ENCODE measurements at places on chromosomes 1 and 21.

DNA sequence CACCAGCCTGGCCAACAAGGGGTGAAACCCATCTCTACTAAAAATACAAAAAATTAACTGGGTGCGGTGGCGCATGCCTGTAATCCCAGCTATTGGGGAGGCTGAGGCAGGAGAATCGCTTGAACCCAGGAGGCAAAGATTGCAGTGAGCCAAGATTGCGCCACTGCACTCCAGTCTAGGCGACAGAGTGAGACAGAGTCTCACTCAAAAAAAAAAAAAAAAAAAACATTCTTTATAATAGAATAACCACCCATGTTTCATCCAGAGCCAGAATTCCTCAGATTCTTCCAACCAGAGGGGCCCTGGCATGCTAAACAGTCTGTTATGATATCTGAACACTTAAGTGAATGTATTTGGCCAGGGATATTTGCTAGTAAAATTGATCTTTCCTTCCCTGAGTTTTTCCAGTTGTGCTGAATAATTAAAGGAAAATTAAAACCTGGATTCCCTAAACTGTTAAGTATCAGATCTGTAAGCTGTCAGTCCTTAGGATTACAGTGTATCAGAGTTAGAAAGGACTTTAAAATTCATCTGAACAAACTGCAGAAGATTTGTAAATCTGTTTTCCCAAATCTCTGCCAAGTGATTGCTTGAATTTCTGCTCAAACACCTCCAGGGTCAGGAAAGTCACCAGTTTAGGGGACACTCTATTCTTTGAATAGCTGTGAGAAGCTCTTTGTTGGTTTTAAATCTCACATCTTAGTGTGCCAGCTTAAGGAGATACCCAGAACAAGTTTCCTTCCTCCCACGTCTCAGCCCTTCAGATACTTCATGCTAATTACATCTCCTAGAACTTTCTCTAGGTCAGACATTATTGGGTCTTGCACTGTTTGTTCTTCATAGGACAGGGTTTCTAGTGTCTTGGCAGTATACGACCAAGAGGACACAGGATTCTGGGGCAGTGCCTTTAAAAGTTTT is 84.6 kb upstream of the BMP8A start:
- no peak for DNase-seq

DNA sequence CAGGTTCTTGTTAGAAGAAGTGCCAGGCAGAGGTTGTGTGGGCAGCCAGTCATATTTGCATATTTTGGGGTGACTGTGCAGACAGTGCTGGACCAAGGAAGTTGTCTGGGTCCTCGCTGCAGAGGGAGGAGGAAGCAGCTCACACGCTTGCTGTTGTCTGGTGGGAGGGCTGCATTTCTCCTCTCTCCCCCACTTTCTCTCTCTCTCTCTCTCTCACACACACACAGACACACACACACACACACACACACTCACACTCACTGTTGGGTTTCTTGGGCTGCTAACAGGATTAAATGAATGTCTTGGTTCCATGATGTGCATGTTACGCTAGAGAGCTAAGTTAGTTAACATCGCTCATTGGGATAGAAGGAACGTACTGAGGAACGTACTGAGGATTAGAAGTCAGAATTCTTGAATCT is 72.9 kb downstream of the AGPAT3 start:
- DNase-seq, result no peak

GRCh38 chr1:232441036-232441411 is 188.9 kb downstream of the SIPA1L2 start:
- no peak for DNase-seq

GRCh38 chr1:101101360-101101759 is 75.8 kb upstream of the DPH5 start:
- DNase-seq, result no peak

- DNase-seq, result no peak
Measured at GRCh38 chr1:44740179-44740617, 561 bp downstream of the KIF2C start.

DNA sequence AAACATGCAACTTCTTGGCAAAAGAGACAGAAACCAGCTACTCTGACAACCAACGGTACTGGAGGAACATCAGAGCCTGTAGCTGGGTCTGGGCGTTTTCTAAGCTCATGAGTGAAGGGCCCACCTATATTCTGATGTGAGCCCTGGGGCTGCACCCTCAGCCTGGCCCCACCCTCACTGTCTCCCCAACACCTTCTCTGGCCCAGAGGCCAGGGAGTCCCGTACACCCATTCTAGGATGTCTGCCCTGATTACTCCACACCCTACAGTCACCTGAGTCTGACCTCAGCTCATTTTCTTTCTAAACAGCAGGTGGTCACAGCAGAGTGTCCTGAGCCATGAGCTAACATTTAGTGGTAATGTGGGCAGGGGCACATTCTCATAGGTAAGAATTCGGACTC is 439.2 kb downstream of the MATN1 start:
- DNase-seq, result no peak

DNA sequence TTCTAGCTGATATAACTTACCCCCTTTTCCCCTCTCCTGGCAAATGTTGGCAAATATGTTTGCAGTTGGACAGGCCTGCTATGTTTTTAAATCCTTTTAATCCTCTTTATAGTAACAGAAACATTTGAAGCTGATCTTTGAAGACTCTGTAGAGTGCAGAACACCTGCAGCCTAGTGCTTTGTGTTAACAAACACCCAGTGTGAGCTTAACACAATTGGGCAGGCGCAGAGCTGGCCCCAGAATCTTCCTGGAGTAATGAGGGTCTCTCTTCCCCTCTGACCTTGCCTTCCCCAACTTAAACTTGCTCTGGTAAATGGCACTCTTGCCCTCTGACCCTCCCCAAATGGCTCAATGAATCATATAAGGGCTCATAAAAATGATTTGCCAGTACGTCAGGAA is 247.9 kb upstream of the LYPLAL1 start:
- DNase-seq, result no peak

- no peak for DNase-seq
Measured at GRCh38 chr21:16797966-16798365, 714.9 kb upstream of the CXADR start.

- DNase-seq, result no peak
Measured at GRCh38 chr1:160746836-160747500, 7.9 kb downstream of the SLAMF7 start.

- DNase-seq, result no peak
Measured at GRCh38 chr21:32463367-32463766, 50.9 kb downstream of the EVA1C start.

DNA sequence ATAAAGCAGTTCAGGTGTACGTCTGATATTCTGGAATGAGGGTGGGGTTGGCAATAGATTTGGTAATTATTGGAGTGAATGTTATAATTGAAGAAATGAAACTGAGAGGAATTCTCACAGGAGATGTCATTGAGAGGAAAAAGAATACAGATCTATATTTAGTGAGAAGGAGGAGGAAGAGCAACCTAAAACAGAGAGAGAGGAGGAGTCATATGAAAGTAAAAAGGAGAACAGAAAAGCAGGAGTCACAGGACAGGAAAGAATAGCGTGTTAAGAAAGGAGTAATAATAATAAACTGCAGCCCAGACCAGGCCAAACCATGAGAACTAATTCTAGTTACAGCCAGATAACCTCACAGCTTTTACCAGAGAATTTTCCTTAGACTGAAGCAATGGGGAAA is 62.7 kb upstream of the MROH9 start:
- DNase-seq, result no peak

DNA sequence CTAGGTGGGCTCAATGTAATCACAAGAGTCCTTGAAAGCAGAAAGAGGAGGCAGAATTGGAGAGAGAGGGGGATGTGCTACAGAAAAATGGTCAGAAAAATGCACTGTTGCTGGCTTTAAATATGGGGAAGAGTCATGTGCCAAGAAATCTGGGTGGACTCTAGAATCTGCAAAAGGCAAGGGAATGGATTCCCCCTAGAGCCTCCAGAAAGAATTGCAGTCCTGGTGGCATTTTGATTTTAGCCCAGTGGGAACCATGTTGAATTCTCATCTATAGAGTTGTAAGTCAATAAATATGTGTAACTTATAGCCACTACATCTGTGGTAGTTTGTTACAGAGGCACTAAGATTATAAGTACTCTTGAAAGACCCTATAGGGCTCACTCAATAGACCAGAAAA is 210.3 kb downstream of the ASTN1 start:
- no peak for DNase-seq

DNA sequence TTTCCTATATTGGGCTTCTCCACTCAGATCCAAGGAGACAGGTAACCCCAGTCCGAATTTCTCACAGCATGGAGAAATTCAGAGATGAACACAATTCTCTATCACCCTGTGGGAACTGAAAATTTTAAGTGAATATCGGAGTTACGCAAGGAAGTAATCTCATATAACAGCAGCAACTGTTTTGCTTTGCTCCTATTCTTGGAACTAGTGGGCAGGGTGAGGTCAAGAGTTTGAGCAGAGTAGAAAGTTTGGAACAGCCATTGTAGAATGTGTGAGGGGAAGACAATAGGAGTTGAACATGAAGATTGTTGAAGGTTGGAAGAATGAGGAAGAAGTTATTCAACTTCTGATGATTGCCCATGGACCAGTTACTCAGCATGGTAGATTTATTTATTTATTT is 24.3 kb upstream of the SLC35D1 start:
- DNase-seq, result no peak

GRCh38 chr1:64073705-64074104 is 129.7 kb upstream of the UBE2U start:
- DNase-seq, result no peak

DNA sequence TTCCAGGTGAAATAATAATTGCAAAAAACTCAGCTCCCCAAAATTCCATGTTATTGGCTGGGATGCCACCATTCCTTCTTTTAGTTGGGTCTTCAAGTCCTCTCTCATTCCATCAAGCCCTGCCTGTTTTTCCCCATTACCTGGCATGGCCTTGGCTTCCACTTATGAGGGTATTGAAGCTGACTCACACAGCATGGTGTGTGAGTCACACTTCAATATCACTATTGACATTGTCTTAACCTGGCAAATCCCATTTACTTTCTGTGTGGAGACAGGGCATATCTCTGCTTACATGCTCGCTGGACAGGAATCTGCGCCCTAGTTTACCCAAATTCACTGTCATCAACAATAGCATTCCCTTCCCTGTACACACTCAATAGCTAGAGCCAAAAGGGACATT is 1806.8 kb downstream of the BRINP3 start:
- DNase-seq, result no peak

GRCh38 chr1:38892976-38893375 is 11.6 kb upstream of the GJA9 start:
- no peak for DNase-seq

DNA sequence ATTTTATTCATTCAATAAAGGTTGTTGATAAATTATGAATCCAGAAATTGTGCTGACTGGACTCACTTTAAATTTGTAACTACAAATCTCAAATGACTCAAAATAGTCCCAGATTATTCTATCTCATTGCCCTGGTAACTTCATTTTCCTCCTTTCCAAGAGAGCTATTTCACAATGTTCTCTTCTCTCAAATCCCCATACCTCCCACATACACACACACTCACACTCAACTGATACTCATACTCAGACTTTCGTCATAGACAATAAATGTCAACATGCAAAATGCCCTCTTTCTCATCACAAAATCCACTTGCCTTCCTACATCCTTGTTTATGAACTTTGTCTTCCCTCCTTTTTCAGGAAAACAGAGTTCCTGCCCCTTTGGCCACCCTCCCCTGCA is 33.3 kb downstream of the EXTL2 start:
- no peak for DNase-seq

GRCh38 chr1:106944721-106945120 is 111.8 kb upstream of the PRMT6 start:
- DNase-seq, result no peak

DNA sequence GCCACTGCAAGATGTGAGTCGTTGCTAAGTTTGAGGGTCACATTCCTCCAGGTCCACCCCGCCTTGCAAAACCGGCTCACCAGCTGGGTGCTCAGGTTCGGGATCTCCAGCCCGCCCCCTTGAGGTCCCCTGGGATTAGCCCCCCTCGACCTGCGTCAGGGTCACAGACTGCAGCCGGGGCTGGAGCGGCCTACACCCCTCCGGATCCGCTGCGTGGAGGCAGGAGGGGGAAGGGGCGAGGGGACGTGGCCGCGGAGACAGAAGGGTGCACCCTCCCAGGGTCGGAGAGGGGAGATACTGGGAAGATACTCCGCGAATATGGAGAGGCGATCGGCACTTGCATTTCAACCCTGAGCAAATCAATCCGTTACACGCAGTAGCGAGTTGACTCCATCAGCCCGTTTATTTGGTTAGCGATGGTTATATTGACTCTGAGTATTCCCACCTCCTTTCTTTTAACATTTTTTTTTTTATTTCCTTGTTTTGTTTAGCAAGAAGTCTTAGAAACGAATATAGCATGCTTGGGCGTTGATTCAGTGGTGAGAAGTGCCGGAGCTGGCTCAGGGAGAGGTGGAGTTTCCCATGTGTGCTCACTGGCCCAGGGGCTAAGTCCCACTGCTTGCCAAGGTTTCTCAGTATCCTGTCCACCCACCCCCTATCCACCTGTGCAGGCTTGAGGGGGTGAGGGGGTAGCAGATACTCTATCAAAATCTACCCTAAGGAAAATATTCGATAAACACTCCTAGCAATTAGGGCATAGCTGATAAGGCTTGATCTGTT is 997 bp downstream of the IFNAR2 start:
- no peak for DNase-seq

DNA sequence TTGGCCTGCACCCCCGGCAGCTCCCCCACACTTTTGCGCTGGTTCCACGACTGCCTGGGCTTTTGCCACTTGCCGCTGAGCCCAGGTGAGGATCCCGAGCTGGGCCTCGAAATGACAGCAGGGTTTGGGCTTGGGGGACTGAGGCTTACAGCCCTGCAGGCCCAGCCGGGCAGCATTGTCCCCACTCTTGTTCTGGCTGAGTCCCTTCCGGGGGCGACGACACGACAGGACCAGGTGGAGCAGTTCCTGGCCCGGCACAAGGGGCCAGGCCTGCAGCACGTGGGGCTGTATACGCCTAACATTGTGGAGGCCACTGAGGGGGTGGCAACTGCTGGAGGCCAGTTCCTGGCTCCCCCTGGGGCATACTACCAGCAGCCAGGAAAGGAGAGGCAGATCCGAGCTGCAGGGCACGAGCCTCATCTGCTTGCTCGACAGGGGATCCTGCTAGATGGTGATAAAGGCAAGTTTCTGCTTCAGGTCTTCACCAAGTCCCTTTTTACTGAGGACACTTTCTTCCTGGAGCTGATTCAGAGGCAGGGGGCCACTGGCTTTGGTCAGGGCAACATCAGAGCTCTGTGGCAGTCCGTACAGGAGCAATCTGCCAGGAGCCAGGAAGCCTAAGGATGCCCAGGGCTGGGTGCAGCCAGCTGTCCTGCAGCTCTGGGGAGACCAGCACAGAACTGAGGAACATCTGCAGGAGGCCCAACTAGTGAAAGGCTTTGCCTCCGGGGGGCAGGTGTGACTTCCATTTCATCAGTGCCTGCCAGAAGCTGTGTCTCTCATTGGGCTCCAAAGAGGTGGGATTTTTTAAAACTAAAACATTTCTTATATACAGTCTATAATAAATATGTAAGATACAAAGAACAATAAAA is 1.2 kb downstream of the HPDL start:
- DNase-seq, result no peak

DNA sequence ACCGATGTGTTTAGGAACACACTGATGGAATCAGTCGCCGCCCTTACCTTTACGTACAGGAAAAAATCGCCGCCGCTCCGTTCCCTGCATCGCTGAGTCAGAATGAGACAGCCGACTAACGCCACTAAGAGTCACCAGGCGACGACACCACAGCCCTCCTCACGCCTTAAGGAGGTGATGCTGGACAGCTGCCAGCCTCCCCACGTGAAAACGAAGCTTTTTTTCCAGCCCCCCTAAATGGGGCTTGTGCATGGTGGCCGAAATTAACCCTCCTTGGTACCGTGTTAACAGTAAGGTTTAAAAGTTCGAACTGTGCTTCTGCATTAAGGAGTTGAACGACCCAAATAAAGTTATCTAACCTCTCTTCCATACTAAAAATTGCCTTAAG is 511 bp downstream of the DNTTIP2 start:
- DNase-seq, result peak; percentile 28

All from AML-193 (cell line).